ENCODE measurements at places on chromosomes 1 and 21.

DNA sequence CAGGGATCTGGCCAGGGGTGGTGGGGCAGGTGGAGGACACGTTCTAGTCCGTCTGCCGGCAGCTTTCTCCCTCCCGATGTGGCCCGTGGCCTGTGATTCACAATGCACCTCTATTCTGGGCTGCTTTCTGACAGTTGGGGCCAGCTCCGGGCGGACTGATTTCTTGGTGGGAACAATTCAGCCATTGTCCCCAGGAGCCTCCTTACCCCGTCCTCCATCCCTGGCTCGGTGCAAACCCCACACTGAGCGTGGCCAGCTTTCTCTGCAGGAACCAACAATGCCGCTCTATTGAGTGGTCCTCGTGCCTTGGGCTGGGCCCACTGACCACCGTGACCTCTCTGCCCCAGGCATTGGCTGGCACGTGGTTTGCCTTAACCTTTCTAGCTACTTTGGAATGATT, 29.7 kb downstream of the PADI2 start:
- no peak for DNase-seq

- DNase-seq = no peak
Measured at GRCh38 chr1:7104339-7104738, 319.1 kb downstream of the CAMTA1 start.

- DNase-seq = no peak
Measured at GRCh38 chr1:34758751-34759150, 789 bp upstream of the GJB4 start.

- no peak for DNase-seq
Measured at GRCh38 chr1:170544624-170545023, 12.7 kb downstream of the GORAB start.
